ENCODE measurements at places on chromosomes 1 and 21.

GRCh38 chr1:6392809-6393399, 663 bp downstream of the ACOT7 start:
- no peak for DNase-seq

- no peak for DNase-seq
Measured at GRCh38 chr1:187034501-187034900, 205.8 kb downstream of the PLA2G4A start.

- DNase-seq = peak; percentile 90
Measured at GRCh38 chr1:151156515-151156819, at the start of gene TNFAIP8L2. TNFAIP8L2 (plus strand) TSS chr1:151156649; CDS start chr1:151158698, 2,049 bp downstream.

GRCh38 chr1:192534666-192535065, 40.9 kb upstream of the RGS1 start:
- DNase-seq = no peak

DNA sequence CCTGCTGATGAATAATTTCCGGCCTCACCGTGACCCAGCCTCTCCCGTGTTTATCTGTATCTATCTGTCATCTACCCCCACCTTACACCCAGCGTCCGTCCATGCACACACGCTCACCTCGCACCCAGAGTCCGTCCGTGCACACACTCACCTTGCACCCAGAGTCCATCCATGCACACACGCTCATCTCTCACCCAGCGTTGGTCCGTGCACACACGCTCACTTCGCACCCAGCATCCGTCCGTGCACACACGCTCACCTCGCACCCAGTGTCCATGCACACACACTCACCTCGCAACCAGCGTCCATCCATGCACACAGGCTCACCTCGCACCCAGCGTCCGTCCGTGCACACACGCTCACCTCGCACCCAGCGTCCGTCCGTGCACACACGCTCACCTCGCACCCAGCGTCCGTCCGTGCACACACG, 25.0 kb upstream of the COL18A1 start:
- DNase-seq = no peak

GRCh38 chr1:113390871-113391648, 745 bp downstream of the MAGI3 start:
- peak; percentile 69 for DNase-seq

- no peak for DNase-seq
Measured at GRCh38 chr1:53395671-53396215, 63.5 kb upstream of the DMRTB1 start.

DNA sequence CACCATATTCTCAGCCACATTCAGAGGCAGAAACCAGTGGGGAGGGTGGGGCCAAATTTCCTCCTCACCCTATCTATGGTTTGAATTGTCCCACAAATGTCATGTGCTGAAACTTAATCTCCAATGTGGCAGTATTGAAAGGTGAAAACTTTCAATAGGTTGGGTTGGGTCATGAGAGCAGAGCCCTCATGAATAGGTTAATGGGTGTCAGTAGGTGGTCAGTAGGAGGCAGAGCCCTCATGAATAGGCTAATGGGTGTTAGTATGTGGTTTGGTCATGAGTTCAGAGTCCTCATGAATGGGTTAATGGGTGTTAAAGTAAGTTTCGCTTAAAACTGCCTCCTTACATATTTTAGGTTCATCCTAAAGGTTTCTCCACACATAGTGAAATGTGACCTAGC, 170.0 kb downstream of the FCRL5 start:
- no peak for DNase-seq

DNA sequence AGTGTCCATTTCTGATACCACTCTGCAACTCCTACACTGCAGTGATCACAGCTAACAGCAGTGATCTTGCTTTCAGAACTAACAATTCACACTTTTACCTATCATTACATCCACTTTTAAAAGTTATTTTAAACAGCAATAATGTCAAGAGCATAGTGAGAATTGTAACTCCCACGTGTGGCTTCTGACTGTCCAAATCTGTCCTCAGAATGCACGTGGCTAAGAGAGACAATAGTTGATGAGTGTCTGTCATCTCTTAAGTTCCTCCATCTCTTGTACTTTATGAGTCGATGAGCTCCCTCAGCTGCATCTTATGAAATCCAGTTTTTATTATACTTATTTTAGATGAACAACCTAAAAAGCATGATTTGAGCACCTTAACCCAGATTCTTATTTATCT, 16.5 kb upstream of the CFHR5 start:
- DNase-seq = no peak

DNA sequence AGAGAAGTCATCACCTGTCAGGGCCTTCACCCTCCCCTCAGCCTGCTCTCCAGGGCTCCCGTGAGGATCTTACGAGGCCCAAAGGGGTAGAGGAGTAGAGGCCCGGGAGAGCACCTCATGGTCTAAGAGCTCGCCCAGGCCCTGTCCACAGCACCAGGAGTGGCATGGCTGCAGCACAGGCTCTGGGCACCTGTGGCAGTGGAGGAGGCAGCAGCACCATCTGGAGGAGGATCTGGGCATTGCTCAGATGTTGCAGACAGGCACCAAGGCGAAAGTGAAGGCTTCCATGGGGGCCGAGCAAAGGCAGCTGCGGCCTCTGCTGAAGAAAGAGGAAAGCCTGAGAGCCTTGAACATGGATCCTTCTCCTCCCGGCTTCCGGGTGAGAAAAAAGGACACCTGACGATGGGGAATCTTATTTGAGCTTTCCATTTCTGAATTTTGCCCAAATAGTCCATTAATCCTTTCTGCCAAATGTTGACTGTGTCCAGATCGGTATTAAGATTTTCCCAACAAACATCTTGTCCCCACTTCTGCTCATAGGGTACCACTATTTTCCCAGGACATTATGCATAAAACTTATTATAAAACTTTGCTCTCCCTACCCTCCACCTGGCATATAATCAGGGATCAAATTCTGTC, 604.7 kb downstream of the PTPRC start:
- peak; percentile 88 for DNase-seq

DNA sequence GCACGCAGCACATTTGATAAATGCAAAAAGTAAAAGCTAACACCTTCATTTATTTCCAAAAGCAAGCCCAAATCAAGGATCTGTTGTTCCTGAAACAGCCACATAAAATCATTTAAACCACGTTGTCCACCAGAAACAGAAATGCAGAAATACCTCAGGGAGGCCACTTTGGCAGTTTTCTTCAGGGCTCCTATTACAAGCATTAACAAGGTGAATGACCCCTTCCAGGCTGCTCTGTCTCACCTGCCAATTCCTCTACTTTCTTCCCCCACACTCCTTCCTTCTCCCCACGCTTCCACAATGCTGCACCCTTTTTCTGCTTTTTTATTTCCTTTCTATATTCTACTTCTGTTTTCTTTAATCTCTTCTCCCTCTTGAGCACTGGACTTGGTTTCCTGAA, 55.0 kb upstream of the PTGFRN start:
- no peak for DNase-seq

DNA sequence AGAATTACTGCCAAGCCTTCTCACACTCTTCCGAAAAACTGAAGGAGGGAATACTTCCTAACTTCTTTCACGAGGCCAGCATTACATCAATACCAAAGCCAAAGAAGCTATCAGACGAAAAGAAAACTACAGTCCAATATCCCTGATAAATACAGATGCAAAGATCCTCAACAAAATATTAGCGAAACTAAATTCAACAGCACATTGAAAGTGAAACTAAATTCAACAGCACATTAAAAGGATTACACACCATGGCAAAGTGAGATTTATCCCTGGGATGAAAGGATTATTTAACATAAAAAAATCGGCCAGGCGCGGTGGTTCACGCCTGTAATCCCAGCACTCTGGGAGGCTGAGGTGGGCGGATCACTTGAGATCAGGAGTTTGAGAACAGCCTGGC, 176.8 kb downstream of the FAF1 start:
- no peak for DNase-seq

- no peak for DNase-seq
Measured at GRCh38 chr1:19375631-19376400, 63.7 kb downstream of the SLC66A1 start.

DNA sequence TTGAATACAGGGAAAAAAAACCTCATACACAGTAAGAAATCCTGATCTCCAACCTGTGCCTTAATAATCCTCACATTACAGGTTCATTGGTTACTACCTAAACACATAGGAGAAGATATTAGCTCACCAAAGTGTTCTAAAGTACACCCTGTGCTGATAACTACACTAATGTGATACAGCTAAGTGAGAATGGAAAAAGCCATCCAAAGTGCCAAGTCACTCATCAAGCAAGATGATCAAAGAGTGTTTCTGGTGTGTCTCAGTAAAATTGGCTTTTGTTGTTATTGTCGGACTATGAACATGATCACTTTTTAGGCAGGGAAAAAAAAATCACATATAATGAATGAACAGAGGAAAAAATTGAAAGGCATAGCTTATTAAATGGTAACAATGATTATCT, 31.4 kb downstream of the EPS15 start:
- no peak for DNase-seq

DNA sequence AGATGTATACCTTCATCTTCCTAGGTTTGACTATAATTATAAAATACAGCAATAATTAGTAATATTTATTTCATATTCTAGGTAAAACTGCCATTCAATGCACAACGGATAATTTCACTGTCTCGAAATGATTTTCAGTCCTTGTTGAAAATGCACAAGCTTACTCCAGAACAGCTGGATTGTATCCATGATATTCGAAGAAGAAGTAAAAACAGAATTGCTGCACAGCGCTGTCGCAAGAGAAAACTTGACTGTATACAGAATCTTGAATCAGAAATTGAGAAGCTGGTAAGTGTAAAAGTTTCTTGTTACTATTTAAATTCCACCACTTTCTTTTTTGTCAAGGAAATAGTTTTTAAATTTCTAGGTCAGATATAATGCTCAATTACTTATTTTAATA, 30.7 kb downstream of the BACH1 start:
- DNase-seq = no peak

DNA sequence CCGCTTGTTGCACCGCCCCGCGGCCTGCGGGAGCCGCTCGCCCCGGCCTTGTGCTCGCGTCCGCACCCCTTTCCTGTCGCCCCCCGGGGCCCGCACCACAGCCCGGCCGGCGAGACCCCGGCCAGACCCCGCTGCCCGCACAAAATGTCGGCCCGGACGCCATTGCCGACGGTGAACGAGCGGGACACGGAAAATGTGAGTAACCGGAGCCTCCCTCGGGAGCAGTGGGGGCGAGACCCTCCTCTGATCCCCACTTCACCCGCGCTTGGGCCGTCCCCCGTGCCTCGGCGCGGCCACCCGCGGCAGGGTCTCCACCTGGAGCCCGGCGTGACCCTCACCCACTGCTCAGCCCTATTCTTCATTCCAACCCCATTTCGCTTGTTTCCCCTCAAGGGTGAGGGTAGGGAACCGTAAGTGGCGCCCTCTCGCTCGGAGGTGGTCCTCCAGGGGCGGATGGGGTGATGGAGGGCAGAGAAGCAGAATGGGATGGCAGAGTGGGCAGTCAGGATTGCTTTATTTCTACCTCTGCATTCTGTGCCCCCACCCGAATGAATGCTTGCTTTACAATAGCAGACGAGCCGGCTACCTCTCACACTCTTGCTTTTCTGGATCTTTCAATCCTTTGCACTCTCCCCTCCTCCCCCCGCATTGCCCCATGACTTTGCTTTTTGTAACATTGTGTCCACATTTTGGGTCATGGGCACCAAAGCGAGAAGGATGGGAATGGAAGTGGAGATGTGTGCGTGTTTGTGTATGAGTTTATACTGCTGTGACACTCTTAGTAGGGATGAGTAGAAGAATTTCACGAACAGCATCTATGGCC, 954 bp downstream of the MARK1 start:
- no peak for DNase-seq

DNA sequence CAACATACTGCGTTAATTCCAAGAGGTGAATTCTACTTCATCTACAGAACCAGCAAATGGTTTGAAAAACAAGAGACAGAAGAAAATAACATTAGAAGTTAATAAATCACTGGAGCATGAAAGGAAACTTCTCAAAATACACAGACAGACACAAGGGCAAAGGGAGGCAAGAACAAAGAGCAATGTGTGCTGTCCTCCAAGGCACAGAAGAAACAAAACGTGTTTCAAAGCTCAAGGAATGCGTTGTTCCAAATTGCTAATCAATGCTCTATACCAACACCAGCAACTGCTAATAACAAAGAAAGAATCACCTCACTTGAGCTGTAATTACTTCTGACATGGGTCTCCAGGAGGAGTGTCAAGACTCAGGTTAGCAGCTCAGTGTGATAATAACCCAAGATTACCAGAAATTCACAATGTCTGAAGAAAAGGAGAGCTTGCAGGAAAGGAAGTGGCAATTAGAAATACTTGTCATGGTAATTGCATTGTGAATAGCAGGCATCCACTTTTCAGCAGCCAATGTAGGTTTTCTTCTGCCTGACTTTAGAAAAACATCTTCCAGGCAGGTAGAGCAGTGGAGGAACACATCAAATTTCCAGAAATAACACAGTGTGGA, 175.4 kb downstream of the SEC16B start:
- no peak for DNase-seq

DNA sequence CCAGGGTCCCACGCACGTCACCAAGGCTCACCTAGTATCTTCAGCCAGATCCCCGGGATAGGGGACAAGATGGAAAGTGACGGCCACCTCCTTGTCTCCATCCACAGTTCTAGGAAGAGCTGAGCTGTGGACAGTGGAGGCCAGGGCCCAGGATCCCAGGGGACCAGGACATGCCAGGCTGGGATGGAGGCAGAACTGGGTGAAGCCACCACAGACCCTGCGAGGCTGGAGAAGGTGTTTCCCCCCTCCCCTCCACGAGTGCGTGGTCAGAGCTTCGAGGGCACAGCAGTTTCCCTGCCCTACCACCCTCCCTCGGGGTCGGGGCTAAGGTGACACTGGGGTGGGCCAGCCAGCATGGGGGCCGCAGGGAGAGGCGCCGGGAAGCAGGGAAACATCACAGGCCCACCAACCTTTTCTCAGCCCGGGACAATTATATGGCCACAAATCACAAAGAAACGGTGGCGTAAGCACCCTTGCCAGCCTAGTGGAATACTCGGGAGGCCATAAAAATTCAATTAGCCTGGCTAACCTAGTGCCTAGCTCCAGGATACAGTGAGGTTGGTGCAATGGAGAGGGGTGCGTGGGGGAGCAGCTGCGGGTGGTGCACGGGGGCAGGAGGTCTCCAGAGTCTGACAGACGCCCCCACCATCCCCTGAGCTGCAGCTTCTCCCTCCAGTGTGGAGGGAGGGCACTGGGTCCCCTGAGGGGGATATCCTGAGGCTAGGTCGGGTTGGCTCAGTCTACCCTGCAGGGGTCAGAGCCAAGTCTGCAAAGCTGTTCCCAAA, 13.4 kb downstream of the DRAXIN start:
- DNase-seq = no peak

- no peak for DNase-seq
Measured at GRCh38 chr1:200136384-200136783, 108.9 kb downstream of the NR5A2 start.

GRCh38 chr1:10304295-10304694, 93.9 kb downstream of the KIF1B start:
- DNase-seq = no peak

DNA sequence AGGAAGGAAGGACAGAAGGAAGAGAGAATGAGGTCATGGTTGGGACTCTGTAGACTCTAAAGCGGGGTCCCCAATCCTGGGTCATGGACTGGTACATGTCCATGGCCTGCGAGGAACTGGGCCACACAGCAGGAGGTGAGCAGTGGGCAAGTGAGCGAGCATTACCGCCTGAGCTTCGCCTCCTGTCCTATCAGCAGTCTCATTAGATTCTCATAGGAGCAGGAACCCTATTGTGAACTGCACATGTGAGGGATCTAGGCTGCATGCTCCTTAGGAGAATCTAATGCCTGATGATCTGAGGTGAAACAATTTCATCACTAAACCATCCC, 128.9 kb downstream of the TRABD2B start:
- no peak for DNase-seq
